ENCODE measurements at places on chromosomes 5 and 9.

GRCh38 chr5:1639757-1640156, 116.0 kb upstream of the LPCAT1 start:
- no peak for DNase-seq

DNA sequence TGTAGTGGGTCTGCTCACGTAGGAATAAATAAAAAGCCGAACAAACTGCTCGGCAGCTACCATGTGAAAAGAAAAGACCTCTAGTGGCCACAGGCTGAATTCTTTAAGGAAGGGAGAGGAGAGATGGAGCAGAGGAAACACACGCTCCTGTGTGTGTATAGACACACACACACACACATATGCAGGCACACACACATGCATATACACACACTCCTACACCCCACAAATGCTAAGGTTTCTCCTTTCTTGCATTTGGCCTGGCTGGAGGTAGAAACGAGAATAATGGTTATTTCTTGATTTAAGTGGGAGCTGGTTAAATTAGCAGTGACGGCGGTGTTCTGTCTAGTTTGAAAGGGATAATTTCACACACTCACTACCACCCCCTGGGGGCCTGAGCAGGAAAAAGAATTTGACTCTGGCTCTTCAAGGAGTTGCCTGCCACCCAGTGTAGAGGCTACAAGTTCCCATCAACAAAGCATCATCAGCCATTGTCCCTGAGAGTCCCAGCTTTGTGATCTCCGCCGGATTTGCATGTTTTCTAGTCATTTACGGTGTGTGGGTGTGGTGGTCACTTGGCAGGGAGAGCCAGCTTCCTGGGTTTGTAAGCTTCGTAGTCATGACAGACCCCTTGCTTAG, at the start of gene INSYN2B:
Gene INSYN2B (minus strand): TSS at position 78 of the 636 bp plus-strand sequence. CDS start 96,597 bp downstream, outside the sequence.
- DNase-seq: peak; percentile 15

DNA sequence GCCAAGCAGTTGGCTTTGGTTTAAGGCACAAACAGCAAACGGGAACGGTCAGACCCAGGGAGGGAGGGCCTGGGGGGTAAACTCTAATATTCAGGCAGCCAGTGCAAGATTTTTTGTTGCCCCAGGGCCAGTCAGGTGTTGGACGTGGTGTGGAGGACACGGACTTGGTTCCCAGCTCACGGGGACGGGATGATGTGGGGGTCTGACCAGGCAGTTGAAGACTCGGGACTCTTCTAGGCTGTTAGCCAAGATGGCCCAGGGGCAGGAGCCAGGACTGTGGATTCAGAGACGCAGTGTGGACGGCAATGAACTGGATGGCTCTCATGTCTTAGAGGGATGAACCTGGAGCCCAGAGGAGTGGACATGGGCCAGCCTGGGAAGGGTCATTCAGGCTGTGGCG, 169.2 kb downstream of the C9orf50 start:
- no peak for DNase-seq

GRCh38 chr9:123425261-123425821, 69.3 kb downstream of the CRB2 start:
- DNase-seq: no peak

DNA sequence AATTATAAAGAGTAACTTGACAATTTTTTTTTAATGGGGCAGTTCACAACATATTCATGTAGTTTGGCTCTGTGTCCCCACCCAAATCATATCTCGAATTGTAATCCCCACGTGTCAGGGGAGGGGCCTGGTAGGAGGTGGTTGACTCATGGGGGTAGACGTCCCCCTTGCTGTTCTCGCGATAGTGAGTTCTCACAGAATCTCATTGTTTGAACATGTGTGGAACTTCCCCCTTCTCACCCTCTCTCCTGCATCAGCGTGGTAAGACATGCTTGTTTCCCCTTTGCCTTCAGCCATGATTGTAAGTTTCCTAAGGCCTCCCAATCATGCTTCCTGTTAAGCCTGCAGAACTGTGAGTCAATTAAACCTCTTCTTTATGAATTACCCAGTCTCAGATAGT, 40.7 kb downstream of the FBXW11 start:
- DNase-seq: no peak

DNA sequence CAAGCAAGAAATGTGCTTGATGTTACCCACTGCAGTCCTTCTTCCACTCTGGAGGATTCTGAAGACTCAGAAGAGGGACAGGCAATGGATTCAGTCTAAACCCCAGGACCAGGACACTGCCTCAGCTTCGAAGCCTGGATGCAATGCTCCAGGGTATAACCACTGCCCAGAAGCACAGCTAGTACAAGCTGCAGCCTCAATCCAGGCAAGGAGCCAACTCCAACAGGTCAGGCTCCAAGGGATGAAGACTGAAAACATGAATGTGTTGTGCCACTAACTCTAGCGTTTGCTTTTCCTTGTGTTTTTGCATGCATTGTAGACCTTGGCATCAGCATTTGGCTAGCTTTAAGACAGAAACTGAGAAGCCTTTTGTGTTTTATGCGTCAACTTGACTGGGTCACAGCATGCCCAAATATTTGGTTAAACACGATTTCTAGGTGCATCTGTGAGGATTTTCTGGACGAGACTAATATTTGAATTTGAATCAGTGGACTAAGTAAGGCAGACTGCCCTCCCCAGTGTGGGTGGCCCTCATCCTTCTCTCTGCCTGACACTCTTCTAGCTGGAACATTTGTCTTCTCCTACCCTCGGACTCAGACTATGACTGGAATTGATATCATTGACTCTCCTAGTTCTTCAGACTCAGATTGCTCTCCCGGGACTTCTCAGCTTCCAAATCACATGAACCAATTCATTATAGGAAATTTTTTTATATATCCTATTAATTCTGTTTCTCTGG, 20.5 kb upstream of the GPX3 start:
- no peak for DNase-seq

DNA sequence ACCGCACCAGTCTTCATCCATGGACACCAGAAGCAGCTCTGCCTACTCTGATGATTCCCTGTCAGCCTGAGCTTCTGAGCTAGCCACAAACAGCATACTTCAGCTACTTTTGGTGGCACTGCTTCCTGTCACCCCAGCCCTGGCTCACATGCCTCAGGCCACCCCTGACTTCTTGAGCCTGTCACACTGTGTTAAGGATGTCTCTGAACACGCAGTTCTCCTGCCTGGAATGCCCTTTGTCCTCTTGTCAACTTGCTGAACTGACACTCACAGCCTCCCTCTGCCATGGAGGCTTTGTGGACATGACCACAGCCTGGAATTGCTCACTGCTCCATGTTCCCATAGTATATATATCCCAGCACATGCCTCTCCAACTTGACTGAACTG, 7.2 kb downstream of the MACROH2A1 start:
- DNase-seq: no peak

GRCh38 chr9:77170991-77171699, 6.2 kb upstream of the VPS13A start:
- DNase-seq: no peak

- DNase-seq: no peak
Measured at GRCh38 chr9:18092138-18092537, 381.8 kb upstream of the ADAMTSL1 start.

DNA sequence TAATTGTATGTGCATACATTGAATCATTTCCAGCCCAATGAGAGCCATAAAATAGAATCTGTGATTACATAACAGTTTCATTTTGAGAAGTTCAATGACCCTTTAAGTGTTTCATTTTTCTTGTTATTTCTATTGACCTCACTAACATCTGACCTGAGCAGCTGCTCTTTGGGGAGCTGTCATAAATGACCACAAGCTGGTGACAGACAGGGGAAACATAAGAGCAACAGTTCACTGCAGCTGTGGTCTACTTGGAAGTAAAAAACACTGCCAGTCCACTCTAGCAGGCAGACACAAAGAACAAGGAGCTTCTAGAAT, 265.4 kb downstream of the DTWD2 start:
- no peak for DNase-seq

GRCh38 chr5:156396063-156396829, 69.3 kb downstream of the SGCD start:
- DNase-seq: no peak

- DNase-seq: no peak
Measured at GRCh38 chr9:81207651-81208050, 481.7 kb downstream of the TLE1 start.

DNA sequence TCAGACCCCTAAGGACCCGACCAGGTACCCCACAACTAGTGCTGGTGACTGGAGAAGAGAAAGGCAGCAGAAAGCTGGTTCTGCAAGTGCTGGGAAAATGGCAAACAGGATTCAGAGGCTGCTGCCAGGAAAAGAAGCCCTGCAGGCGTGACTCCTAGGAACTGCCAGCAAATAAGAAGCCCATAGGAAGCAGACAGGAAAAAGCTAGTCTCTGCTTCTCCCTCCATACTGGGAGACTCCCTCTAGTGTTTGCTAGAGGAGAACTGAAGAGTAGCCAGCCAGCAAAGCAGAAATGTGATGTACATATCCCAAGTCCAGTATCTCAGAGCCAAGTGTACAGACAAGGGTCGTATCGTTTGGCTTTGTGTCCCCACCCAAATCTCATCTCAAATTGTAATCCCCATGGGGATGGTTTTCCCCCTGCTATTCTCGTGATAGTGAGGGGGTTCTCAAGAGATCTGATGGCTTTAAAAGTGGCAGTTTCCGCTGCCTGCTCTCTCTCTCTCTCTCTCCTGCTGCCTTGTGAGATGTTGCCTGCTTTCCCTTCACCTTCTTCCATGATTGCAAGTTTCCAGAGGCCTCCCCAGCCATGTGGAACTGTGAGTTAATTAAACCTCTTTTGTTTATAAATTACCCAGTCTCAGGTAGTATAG, 38.1 kb upstream of the TUSC1 start:
- no peak for DNase-seq

DNA sequence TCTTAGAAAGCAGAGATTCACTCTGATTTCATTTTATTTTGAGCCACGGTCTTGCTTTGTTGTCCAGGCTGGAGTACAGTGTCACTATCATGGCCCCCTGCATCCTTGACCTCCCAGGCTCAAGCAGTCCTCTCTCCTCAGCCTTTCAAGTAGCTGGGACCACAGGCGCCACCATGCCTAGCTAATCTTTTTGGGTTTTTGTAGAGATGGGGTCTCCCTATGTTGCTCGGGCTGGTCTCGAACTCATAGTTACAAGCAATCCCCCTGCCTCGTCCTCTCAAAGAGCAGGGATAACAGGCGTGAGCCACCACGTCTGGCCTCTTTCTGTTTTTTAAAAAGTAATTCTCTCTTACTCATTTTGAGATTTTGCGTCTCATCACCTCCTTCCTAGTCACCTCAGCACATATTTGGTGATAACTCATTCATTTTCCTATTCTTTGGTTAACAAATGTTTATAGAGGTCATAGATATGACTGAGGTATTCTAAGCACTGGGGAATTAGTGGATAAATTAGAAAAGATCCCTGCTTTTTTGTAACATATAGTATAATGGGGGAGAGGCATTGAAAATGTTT, 10.8 kb upstream of the DCP2 start:
- no peak for DNase-seq

DNA sequence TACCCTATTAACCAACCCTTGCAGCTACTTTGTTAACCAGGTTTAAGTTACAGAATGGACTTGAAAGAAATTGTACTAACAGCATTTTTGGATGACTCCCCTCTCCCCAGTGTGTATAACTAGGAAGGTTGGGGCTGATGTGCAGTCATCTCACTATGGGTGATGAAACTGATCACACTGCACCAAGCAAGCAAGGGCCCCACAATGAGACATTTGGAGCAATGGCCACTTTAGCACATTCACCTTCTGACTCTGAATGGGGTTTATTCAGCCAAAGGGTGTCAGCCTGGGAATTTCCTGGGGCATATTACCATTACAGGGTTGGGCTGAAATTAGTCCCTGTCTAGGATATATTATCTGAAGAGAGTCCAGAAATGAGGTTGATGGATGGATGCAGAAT, 18.7 kb upstream of the CYFIP2 start:
- no peak for DNase-seq

DNA sequence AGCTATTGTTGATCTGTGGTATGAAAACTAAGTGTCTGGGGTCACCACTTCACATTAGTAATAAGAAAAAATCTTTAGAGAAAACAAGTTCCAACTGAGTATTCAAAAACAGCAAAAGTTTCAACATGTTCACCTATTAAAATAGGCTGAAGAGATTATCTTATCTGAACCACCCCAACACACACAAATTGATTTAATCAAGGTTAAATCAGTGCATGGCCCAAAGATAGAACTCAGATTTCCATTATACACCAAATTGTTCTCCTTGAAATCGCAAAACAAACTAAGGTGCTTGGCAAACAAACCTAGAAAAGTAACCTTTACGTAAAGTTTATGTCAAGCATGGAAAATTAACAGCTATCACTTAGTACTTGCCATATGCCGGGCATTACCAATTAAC, 61.1 kb downstream of the TMEM161B start:
- DNase-seq: no peak

DNA sequence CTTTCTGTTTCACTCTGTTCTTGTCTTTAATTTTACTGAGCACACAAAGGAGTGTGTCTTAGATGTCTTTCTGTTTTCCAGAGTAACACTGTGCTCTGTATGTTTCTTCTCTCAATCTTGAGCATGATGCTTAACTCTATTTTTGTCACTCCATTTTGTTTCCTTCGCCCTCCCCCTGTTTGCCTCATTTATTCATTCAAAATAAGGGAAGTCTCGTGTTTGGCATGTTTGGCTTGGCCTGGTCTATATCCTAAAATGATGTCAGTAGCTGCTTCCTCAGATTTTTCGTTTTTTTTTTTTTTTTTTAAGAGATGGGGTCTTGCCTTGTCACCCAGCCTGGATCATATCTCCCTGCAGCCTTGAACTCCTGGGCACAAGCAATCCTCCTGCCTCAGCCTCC, 22.0 kb downstream of the ZNF618 start:
- no peak for DNase-seq

- no peak for DNase-seq
Measured at GRCh38 chr9:94825611-94825958, 99.1 kb downstream of the AOPEP start.

GRCh38 chr5:159212657-159213462, 3.5 kb upstream of the RNF145 start:
- DNase-seq: no peak

GRCh38 chr5:84599964-84600363, 215.3 kb upstream of the EDIL3 start:
- no peak for DNase-seq

DNA sequence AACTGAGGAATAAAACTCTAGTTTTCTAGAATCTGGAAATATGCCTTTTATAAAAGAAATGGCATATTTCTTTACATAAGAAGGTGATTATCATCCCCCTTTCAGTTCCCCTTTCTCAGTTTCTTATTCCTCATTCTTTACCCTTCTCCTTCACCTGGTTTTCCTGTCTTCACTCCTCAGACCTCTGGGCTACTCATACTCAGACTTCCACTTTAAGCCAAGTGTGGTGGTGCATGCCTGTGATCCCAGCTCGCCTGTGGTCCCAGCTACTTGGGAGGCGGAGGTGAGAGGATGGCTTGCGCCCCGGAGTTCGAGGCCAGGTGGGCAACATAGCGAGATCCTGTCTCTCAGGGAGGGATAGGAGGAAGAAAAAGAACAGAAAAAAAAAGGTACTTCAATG, 57.2 kb downstream of the RANBP6 start:
- DNase-seq: no peak
